ENCODE measurements at places on chromosomes 5 and 9.

GRCh38 chr9:35338561-35339274, 151.2 kb upstream of the RUSC2 start:
- DNase-seq: no peak

DNA sequence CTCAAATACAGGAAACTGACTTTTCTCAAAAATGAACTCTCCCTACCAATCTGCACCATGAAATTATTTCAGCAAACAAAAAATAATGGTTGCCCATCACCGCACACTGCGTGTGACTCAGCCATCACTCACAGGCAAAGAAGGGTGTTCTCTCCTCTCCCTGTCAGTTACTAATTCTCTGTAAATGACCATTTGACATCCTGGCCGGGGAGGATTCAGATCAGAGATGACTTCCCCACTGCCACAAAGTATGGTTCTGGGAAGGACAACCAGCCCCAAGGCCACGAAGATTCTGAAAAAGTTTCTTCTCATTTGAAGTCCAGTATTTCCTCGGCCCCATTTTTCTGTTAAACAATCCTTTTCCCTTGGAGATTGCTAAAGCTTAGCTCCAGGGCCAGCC, 199.4 kb downstream of the AUH start:
- DNase-seq: no peak

GRCh38 chr5:78808380-78808779, 159.8 kb upstream of the LHFPL2 start:
- DNase-seq: no peak

- DNase-seq: no peak
Observed at GRCh38 chr5:172493461-172493860, 39.1 kb upstream of the SH3PXD2B start.

DNA sequence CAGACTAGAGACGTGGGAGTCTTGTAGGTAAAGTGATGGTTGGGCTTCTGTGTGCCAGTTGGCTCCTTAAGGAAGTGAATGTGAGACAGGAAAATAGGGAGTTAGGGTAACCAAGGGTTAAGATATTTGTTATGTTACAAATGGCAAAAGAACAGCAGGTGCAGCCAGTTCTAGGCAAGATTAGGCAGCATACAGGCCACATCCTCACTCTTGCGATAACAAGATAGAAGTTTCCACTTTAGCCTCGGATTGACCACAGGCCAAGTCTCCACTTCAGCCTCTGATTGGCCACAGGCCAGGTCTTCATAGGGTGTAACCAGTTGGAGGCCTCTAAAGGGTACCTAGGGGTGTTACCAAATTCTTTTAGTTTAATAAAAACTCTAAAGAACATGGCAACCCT, 54.6 kb upstream of the ABCA1 start:
- no peak for DNase-seq

DNA sequence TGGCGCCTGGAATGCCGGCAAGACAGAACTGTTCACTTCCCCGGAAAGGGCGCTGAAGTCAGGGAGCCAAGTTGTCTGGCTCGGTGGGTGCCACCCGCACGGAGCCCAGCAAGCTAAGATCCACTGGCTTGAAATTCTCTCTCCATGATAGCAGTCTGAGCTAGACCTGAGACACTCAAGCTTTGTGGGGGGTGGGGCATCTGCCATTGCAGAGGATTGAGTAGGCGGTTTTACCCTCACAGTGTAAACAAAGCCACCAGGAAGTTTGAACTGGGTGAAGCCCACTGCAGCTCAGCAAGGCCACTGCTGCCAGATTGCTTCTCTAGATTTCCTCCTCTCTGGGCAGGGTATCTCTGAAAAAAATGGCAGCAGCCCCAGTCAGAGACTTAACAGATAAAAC, 277.4 kb downstream of the SLCO4C1 start:
- DNase-seq: no peak

- DNase-seq: no peak
Observed at GRCh38 chr5:56455417-56455816, 222.3 kb upstream of the ANKRD55 start.

DNA sequence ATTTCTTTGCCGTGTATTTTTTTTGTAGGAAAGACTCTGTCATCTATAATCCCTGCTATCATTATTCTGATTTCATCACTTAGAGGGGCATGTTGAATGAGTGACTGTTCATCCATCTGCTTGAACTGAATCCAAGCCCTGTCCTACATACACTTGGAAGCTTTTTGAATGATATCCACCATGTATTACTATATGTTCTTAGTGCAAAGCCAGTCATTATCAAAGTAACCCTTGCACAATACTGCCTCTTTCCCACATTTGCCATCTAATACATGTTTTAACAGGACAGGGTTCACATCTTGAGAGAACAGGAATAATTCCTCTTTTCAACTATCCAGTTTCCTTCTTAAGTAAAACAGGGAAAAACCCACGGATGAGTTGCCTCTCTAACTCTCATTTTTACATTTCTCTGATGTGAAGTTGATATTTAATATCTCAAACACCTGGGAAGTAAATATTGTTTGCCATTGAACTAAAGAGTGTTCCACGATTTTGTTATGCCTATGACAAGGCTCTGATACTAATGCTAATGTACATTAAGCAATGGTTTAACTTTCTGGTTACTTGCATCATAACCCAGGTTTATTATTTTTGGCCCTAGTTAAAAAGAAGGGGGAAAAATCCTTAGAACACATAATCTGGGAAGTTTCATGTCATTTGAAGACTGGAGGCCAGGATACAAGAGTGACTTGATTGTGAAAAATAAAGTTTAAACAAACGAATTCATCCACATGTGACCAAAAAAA, 103.7 kb upstream of the TARS1 start:
- DNase-seq: no peak

- no peak for DNase-seq
Observed at GRCh38 chr9:129666575-129666974, 1.1 kb downstream of the PRRX2 start.

DNA sequence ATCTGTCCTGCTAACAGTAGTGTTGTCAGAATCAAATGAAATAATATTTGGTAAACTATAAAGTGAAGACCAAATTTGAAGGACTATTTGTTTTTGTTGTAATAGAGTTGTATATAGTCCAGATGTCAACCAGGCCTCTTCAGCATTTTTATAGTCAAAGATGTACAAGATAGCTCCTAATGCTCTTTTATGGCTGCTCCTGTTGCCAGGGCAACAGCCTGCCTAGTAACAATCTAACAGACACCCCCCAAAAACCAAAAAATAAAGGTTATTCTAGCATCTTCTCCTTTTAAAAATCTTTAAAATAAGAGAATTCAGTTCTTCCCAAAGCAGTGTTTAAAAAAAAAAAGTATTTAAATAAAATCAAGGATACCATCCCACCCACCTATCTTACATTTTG, 49.5 kb upstream of the MACIR start:
- DNase-seq: no peak

- no peak for DNase-seq
Observed at GRCh38 chr5:158265931-158266700, 407.2 kb upstream of the CLINT1 start.

DNA sequence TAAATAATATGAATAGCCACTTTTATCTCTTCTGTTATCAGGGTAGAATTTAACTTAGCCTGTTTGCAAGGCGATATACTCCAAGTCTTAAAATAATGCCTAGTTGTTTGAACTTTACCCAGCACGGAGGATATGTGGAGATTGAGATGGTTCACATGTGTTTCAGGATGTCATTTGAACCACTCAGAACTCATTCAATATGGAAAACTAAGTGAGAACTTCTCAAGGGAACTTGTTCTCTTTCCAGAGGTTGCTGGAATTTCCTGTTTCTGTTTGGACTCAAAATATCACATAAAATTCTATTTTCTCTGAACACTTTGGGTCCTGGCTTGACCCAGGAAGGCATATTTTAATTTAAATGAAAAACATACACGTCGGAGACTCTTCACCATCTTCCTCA, 139.1 kb upstream of the MYO10 start:
- no peak for DNase-seq

DNA sequence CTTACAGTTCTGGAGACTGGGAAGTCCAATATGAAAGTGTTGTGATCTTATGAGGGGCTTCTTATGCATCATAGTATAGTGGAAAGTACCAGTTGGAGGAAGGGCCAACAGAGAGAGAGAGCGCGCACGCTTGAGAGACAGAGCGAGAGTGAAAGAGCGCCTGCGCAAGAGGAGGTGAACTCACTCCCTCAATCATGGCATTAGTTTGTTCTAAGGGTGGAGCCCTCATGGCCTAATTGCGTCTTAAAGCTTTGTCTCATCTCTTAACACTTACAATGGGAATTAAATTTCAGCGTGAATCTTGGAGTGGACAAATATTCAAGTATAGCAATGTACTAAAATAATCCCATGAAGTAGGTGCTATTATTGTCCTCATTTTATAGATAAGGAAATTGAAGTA, 303.2 kb downstream of the OSTF1 start:
- no peak for DNase-seq

DNA sequence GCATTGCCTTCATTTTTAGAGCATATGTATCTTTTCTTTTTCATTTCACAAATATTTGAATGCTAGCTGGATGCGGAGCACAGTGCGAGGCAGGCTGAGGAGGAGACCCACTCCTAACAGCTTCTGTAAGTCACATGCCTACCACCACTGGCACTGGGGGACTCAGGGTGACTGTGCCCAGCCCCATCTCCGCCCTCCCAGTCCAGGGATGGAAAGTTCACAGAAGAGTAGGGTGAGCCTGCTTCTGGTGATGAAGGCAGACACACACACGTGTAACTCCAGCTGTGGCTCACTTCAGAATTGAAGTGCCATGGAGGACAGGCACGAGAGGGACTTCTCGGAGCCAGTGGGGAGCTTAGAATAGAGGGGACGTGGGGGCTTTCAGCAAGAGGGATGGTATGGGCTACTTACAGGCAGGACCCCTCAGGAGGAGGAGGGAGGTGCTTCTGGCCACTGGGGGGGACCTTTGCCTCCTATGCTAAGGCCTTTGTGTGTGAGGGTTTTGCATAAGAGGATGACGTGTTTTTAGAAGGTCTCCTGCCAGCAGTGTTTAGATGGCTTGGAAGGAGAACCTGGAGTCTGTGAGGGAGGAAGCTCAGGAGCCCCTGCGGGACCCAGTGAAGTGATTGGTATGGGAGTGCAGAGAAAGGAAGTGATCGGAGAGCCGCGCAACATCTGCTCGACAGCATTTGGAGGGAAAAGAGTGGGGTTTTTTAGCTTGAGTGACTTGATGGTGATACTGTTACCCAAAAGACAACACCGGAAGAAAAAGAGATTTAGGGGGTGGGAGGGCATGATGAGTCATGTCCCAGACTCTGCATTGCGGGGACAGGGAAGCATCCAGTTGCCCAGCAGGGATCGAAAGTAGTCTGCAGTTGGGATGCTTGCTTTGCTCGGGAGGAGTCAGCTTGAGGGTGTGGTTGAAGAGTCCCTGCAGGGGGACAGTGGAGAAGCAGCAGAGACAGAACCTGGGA, 163.5 kb upstream of the OTULINL start:
- DNase-seq: no peak
